NCI-H1092 (cell line): ENCODE measurements at places on chromosomes 2 and 18.

- DNase-seq = no peak
These were observed 482.7 kb downstream of the DLGAP1 start for GRCh38 chr18:3972291-3972930.

DNA sequence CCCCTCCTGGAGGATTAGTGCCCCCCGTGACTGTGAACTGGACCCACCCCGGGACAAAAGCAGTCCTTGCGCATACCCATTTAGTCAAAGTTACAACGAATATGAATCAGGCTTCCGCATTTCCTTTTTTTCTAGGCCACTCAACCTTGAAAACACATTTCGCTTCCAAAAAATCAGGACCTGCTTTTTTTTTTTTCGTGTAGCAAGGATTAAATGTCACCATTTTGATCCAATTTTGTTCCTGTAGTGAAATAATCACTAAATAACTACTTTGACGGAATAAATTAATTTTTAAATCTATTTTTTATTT is 464 bp upstream of the FTCDNL1 start:
- no peak for DNase-seq

DNA sequence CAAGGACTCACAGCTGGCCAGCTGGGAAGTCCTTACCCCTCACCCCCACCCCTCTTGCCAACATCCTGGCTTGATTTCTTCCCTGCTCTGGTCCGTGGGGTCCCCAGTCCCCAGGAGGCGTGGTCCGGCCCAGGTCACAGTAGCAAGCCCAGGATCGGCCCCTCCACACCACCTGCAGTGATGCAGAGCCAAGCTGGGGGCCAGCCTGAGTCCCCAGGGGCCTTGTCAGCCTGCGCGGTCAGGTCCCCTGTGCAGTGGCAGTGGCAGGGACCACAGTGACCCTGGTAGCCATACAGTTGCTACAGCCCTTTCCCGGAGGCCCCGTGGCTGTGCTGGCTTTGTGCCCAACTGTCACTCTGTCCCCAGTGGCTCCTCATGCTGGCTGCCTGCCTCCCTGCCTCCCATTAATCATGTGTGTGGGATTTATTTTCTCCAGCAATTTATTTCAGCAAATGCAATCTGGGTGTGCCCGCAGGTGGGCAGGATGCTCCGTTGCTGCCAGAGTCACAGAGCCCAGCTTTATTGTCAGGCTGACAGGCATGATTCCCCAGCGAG is 8.8 kb upstream of the PRSS56 start:
- no peak for DNase-seq

DNA sequence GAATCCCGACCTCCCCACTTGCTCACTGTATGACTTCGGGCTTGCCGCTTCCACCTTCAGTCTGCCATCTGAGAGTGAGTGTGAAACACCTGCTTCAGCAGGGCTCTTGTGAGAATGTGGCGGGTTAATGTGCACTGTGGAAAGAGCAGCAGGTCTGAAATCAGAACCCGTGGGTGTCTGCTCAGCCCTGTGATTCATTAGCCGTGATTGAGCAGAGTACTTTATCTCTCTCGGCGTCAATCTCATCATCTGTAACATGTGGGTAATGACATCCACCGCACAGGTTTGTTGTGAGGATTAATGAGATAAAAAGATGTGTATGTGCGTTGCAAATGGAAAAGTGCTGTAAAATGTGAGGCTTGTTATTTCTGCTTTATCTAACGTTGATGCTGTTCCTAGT is 128.6 kb downstream of the LRATD1 start:
- no peak for DNase-seq

- no peak for DNase-seq
These were observed 364.2 kb downstream of the NUP35 start for GRCh38 chr2:183488421-183488820.
